ENCODE measurements at places on chromosomes 6 and 20. TPM values are rescaled to one million over a fixed set of nuclear protein-coding genes. Genes with fewer than 3 reads are reported as not detected.

The ANGPT4 gene
- total RNA-seq: 0.03 TPM

The MCHR2 gene
- not detected for total RNA-seq

The RPL10A gene
- total RNA-seq: 1,498 TPM

The EPPIN gene
- total RNA-seq: not detected

The LY6G5C gene
- 1.1 TPM for total RNA-seq

The DOK5 gene
- total RNA-seq: not detected

The C6orf118 gene
- 0.17 TPM for total RNA-seq

The LGSN gene
- 2.7 TPM for total RNA-seq

Data from A549 treated with Mapracorat at 1 μM for 4 hours (cell line).